ENCODE measurements at places on chromosomes 4 and X.

DNA sequence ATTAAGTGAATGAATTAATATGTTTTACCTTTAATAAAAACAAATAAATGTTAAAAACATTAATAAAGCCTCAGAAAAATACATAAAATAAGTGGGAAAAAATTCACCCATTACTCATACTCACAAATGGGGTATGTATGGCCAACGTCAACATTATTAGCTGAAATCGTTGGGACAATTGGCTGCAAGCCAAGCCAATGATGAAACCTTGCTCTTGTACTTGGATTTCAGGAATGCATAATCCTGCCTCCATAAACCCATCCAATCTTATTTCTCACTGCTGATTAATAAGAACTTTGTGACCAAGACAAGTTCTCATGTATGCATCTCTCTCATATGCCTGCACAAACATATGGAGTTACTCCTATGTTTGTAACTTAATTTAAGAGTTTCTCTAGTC, 35.3 kb upstream of the ADAMTS3 start:
- DNase-seq, result no peak

DNA sequence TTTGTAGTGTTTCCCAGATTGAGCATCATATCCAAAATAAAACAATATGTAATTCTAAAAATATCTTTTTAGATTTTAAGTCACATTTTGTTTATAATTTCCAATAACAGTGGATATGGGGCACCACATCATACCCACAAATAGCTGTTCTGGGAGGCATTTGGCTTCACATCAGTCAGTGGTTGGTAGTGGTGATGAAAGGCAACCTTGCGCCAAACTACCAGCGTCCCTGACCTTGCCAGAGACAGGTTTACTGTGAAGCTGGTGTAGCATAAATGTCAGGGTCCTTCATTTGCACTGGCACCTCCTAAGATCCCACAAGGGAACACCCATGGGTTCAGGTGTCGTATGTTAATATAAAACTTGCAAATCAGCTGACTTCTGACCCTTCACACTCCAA, 222.2 kb downstream of the DCTD start:
- DNase-seq, result no peak

GRCh38 chr4:10810411-10810810, 125.8 kb upstream of the CLNK start:
- no peak for DNase-seq

GRCh38 chr4:15410750-15411149, 17.1 kb upstream of the C1QTNF7 start:
- DNase-seq, result peak; percentile 58

Measured in NAMALWA (cell line).